ENCODE measurements at places on chromosomes 5 and 9.

- no peak for DNase-seq
Observed at GRCh38 chr5:108910627-108911026, 162.9 kb downstream of the FER start.

DNA sequence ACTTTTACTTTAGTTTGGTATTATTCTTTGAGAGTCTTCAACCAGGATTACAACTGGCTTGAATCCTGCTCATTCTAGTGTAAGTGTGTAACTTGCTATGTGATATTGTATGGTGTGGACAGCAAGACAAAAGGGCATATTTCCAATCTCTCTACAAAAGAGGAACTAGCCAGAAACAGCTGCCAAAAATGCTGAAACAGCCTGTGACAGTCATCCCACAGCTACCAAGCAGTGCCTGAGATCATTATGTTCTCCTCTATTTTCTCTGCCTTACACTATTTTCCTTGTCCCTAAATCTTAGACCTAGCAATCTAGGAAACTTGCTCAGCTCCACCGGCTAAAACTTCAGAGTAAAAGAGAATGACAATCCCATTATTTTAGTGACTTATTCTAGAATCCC is 42.8 kb downstream of the WDR41 start:
- DNase-seq, result no peak

GRCh38 chr5:140481758-140482157 is 65.7 kb upstream of the EIF4EBP3 start:
- DNase-seq, result no peak

DNA sequence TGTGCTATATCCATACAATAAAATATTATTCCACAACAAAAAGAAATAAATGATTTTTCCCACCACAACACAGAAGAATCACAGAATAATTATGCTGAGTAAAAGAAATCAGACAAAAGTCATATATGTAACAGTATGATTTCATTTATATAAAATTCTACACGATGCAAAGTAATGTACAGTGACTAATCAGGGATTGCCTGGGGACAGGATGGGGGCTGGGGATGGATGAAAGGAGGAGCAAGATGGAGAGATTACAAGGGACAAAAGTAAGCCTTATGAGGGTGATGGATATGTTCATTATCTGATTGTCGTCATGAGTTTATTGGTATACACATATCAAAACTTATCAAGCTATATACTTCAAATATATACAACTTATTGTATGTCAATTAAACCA is 154.0 kb downstream of the FBN2 start:
- DNase-seq, result no peak

- no peak for DNase-seq
Observed at GRCh38 chr5:135208903-135209721, 175.1 kb upstream of the PITX1 start.

DNA sequence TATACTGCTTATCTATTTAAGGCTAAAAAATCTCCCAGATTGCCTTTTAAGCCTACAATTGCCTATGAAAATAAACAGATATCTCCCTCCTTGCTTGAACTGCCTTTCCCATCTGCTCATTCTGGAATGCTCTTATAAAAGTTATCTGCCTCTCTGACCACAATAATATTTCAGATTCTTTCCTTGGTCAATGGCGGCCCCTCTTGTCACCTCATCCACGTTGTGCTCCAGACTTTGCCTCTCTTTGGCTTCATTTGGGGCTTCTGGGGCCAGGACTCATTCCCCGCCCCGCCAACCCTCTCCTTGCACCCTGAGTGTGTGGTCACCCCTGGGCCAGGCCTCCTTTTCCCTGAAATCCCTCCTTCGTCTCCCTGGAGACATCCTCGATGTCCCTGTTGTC is 110.0 kb upstream of the RPS23 start:
- no peak for DNase-seq

DNA sequence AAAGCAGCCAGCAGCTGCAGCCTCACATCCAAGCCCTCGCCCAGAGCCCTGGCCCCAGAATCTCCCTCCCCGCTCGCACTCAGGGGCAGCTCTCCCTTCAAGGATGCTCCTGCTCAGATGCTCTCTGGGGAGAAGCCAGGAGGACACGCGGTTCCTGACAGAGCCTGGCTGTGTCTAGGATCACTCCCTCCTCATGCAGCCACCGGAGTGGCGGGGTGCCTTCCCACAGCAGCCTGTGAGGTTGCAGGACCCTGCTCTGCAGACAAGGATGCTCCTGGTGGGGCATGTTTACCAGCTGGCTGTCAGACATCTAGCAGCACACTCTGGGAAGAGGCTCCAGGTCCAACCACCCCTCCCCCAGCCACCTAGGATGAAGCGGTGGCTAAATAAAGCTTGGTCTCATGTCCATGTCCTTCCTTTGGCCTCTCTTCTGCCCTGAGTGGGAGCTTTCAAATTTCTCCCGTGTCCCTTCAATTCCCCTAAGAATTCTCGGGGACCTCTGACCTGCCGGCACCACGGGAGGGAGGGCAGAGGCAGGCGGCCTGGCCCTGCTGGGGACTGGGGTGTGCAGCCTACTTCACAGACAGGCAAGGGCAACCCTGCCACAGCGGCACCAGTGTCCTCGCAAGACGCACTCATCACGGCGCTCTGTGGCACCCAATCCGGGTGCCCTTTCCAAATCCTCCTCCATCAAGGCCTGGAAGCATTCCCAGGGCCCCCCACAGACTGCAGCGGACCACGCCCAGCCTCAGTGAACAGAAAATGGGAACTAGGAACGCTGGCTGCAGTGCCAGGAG is 88.3 kb upstream of the SARDH start:
- DNase-seq, result no peak

DNA sequence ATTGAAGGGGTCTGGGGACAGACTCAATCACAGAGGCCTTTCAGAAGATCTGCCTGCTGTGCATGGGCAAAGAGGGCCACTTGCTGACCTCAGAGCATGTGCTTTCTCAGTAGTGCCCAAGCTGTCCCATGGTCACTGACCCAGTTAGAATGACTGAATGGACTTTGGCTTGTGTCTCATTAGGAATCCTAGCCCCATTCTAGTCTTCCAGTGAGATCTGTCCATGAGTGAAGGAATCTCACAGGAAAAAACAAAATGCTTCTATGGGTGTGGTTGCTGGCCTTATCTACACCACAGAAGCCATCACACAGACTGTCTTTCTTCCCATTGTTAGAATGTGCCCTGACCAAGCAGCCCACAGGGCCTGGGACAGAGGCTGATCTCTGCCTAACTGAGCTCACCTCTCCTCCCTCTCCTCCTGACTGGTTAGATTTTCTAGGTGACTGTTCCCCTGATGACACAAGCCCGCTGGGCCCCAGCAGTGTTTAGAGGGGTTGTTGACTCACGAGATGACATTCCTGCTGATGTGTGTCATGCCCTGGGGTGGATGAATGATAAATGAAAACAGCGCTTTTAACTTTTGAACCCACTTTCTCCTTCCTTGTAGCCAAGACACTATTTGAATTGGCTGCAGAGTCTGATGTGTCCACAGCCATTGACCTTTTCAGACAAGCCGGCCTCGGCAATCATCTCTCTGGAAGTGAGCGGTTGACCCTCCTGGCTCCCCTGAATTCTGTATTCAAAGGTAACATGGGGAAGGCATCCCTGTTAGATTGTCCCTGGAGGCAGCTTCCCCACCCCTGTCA is 24.8 kb downstream of the TGFBI start:
- DNase-seq, result no peak

DNA sequence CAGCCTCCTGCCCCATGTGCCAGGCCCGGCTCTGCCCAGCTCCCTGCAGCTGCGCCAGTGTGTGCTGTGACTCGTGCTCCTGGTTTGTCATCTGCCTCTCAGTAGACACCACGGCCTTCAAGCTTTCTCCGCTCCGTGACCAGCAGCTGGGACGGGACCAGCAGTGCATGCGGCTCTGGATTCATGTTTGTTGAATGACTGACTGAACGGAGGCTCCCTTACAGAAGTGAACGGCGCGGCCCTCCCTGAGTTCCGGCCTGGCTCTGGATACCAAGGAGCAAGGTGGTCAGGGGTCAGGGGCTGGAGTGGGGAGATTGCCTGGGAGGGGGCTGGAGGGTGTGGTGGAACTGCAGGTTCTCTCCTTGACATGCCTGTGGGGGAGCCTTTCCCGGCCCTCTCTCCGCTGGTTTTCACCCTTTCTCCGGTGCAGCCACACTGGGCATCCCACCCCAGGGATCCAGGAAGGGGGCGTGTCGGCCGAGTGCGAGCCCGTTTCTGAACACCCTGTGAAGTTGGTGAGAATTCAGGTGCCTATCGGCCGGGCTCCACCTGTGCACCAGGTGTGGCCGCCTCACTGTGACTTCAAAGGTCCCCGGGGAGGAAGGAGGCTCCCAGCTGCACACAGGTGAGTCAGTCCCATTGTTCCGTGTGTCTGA is 11.1 kb upstream of the CEP72 start:
- DNase-seq, result no peak

DNA sequence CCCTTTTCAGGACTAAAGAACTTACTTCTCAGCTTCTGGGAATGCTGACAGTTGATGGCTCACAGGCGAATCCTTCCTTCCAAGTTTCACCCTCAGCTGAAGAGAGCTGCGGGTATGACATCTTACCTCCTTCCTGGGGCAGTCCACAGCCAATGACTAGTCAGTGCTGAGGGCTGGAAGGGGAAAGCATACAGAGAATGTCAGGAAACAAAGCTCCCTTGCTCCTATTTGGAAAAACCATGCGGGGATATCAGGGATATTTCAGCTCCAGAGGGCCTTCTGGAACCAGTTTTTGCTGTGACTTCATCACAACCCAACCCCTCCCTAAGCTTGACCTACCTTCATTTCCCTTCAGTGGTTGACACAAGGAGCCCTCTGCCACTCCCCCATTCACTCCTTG is 15.7 kb downstream of the FTMT start:
- DNase-seq, result no peak

- DNase-seq, result no peak
Observed at GRCh38 chr9:126495411-126496180, 118.1 kb upstream of the LMX1B start.

- no peak for DNase-seq
Observed at GRCh38 chr9:34409154-34409553, 32.5 kb upstream of the MYORG start.

DNA sequence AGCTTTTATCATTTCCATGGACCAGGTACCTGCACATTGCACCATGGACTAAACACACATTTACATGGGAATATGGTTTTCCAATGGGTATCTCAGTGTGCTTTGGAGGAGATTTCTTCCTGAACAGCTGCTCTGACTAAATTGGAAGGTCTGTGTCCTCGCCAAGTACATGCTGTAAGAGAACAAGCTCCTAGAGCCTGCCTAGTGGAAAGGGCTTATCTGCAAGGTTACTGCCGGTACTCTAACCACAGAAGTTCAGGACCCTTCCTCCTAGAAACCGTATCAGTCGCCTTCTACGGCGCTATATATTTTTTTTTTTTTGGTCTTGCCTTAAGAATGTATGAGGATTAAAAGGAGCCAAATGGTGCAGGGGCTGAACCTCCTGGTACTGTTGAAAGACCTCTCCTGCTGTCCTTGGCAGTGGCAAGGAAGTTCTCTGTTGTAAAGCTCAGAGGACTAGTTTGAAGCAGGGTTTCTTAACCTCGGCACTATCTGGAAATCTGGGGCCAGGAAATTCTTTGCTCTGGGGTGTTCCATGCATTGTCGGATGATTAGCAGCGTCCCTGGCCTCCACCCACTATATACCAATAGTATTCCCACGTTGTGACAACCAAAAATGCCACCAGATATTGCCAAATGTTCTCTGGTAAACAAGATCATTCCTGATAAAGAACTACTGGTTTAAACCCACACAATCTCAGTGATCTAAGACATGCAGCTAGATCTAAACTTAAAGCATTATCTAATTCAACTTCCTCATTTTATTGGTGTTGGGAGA is 107.4 kb downstream of the FBXO38 start:
- DNase-seq, result no peak

DNA sequence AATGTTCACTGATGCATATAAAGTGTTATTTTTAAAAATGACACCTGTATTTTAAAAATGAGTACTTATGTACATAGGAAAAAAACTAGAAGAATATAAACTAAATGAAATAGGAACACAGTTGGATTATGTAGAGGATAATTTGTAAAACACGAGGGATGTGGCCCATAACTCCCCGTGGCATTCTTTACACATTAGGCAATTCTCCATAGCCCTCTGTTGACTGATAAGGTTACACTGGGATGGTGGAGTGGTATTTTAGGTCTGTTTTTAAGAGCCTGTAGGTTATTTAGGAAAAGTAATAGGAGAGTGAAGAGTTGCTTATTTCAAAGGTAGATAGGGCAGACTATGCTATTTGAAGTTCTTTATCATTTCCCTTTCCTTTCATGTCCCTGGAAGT is 1.8 kb downstream of the CAVIN4 start:
- DNase-seq, result no peak

DNA sequence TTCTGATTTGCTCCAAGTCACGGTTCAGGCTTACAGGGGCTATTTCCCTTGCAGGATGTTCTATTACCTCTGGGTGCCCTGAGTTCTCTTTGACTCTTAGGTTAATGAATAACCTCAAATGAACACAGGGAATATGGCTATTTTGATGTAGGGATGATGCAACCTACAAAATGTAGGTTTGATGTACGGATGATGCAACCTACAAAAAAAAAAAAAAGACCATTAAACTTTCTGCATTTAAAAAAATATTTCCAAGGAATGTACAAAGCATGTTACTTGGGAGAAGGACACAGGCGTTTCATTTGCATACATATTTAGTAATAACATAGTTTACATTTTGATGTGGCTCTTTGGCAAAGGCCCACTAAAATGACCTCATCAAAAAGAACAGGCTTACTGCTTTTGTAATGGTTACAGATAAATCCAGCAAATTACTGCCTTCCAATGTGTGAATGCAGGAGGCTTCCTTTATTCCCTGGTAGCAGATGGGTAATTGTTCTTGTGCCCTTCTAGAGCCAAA is 36.3 kb downstream of the ZNF474 start:
- DNase-seq, result no peak

DNA sequence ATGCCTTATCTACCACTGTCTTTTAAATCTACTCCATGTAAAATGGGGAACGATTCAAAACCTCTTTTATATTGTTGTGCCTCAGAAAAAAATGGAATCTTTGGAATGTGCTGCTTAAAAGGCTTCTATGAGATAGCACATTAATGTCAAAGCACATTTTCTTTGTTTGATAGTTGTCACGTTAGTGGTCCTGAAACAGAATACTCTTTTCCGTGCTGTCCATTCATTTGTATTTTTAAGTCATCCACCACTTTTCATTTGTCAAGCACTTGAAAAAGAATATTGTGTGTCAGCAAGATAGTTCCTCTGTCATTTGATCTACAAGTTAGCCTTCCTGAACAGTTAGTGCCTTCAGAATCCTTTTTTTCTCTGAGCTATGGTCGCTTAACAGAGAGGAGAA is 246.9 kb downstream of the MAST4 start:
- DNase-seq, result no peak

GRCh38 chr5:133460172-133460758 is 152.1 kb downstream of the FSTL4 start:
- no peak for DNase-seq

GRCh38 chr5:50441493-50441955 is 436 bp upstream of the EMB start:
- no peak for DNase-seq

- DNase-seq, result no peak
Observed at GRCh38 chr5:135295852-135296251, 103.2 kb downstream of the MACROH2A1 start.

GRCh38 chr9:10104774-10105173 is 508.0 kb downstream of the PTPRD start:
- no peak for DNase-seq

- DNase-seq, result no peak
Observed at GRCh38 chr5:142057697-142058056, 44.9 kb upstream of the GNPDA1 start.

All from stimulated activated CD8-positive, alpha-beta memory T cell treated with anti-CD3 and anti-CD28 coated beads, Interleukin-7, amount 100 ng/mL, for 1 hour (primary cell).